Stimulated activated CD8-positive, alpha-beta memory T cell treated with anti-CD3 and anti-CD28 coated beads, Interleukin-2, amount 100 ng/mL, for 48 hours (primary cell): ENCODE measurements at places on chromosomes 1 and 21.

- no peak for DNase-seq
Measured at GRCh38 chr1:6352138-6352563, 41.4 kb downstream of the ACOT7 start.

DNA sequence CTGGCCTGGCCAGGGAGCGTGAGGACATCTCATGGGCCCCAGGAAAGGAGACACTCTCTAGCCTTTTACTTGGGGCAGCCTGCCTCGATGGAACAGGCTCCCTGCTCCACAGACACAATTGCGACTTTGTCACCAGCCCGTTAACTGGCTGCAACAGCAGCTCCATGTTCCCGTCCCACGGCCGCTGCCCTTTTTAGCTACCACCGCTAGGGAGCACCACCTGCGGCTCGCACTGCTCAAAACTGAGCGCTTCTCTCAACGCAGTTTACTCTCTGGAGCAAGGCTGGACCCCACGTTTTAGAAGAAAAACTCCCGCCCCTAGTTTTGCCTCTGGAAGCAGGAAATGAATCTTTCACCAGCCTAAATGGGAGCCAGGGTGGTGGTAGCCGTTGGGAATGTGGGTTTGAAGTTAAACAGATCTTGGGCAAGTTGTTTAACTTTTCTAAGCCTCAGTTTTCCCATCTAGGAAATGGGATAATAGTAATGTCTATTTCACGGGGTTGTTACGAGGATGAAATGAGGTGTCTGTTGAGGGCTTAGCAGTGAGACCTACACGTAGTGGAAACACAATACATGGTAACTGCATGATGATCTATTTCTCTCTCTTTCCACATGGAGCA, 3.5 kb upstream of the LRRC38 start:
- no peak for DNase-seq

DNA sequence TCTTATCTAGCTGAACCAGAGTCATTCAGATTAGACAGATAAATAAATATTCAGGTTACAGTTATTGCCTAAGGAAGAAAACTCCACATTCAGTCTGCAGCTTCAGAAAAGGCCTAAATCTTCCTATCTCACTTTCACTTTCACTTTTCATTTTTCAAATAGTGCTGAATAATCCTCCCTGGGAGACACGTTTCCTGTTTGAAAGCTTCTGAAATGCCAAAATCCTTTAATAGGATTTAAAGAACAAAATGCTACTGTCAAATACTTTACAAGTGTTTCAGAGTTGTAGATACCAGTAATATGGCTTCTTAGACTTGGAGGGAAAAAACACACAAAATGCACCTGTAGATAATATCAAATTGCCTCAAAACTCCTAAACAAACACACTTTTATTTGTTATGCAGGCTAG, 3.9 kb downstream of the PSMB2 start:
- no peak for DNase-seq

GRCh38 chr1:224543453-224543852, 72.7 kb upstream of the CNIH3 start:
- no peak for DNase-seq

DNA sequence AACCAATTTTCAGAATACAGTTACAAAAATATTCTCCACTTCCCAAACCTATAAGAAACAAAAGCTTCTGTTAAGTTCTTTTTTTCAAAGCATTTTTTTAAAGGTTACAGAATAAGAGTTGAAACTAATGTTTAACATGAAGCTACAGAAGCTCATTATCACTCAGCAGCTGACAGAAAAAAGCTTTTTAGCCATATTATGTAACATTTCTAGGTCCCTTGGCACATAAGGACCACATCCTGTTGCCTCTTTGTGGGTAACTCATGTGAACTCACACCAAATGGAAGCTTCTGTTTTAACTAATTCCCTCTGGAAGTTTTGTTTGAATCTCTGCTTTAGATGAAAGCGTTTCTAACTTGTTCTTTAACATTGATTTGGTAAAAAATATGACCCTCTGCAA, 242.5 kb upstream of the TMPRSS15 start:
- no peak for DNase-seq

GRCh38 chr1:228084325-228084724, 1.8 kb downstream of the ARF1 start:
- DNase-seq: no peak

DNA sequence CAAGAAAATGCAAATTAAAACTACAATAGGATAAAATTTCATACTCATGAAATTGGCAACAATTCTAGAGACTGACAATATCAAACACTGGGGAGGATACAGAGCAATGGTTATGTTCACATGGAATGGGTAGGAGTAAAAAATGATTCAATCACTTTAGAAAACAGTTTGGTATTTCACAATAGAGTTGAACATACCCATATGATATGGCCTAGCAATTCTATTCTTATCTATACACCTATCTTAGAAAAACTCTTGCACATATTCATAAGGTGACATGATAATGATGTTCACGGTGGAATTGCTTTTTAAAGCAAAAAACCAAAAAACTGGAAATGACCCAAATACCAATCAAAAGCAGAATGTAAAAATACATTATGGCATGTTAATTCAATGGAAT, 28.7 kb downstream of the PHC2 start:
- no peak for DNase-seq

GRCh38 chr1:244052016-244052727, 1.1 kb downstream of the ZBTB18 start:
- DNase-seq: no peak

- DNase-seq: no peak
Measured at GRCh38 chr1:79732950-79733349, 726.4 kb upstream of the ADGRL4 start.

- DNase-seq: no peak
Measured at GRCh38 chr1:194419721-194420120, 1233.3 kb upstream of the B3GALT2 start.

DNA sequence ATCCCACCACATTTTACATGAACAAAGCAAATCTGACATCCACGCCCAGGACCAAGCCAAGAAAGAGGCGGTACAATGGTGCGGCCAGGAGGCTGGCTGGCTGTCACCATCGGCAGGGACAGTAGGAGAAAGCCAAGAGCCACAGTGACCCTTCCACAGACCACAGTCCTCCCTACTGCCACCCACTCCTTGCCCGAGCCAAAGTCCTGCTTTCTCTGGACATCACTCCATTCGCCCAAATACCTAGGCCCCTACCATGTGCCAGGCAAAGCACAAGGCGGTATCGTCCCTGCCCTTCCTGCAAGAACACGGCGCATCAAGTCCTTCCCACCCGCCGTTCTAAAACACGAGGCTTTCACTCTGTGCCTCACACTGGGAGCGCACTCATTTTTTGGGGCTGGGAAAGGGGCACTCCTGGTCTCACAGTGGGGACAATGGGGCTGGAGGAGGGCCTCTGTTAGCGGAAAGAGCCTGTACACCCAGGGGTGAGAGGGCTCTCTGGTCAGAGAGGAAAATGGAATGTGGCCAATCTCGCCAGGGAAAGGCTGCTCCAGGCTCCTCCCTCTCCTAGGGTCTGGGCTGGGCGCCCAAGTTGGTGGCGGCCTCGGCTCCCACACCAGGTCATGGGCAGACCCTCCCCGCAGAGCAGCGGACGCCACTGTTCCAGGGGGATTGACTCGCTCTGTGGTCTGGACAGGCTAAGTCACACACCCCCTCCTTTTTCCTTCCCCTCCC, 26.5 kb downstream of the SSBP3 start:
- no peak for DNase-seq

DNA sequence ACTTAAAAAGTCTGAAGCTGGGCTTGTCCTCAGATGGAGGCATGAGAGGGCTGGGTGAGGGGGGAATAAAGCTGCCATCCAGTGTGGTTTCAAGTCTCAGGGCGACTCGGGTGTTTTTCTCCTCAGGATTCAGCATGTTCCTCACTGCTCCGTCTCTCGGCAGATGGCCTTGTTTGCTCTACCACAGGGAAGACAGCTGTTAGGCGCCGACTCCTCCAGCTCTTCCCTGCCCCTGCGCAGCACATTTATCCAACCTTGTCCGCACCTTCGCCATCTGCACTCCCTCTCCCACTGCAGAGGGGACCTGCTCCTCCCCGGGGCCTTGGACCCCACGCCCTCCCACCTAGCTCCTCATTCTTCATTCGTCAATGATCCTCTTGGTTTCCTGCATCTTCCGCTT, 16.6 kb upstream of the S100A11 start:
- no peak for DNase-seq

- no peak for DNase-seq
Measured at GRCh38 chr1:38833146-38833545, 26.4 kb downstream of the RRAGC start.

GRCh38 chr1:12177156-12177998, 10.6 kb downstream of the TNFRSF1B start:
- DNase-seq: no peak

DNA sequence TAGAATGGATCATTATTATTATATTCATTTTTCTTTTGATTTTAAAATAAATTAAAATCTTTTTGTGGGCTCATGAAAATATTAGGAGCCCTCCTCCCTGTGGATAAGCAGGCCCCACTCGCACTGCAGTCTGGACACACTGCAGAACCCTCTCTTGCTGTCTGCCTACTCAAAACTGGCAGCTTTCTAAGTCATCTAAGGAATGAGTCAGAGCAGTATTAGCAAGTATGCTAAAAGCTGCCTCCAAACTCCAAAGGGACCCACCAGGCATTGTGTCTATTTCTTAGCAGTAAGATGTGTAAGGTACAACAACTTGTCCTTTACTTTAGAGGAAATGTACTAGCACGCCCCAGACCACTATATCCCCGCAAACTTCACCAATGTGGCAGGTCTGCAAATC, 108.8 kb downstream of the SYF2 start:
- no peak for DNase-seq

DNA sequence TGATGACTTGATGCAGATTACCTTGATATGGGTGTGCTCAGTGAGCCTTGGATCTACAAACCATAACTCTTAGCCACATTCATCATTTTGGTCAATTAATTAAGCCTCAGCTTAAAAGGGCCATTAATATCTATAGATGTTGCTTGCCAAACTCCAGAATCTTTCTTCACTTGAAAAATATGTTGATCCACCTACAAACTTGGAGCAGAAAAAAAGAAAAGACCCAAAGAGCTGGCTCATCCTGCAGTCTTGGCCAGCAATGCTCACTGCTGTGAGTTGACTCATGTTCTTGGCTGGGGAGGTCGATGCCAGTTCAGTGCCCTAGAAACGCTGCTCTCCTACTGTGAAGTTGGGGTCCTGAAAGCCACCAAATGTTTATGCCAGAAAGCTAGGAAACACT, 75.4 kb downstream of the DPT start:
- DNase-seq: no peak

GRCh38 chr1:33169290-33170055, 12.4 kb downstream of the TRIM62 start:
- no peak for DNase-seq
